ENCODE measurements at places on chromosomes 5 and 9.

- DNase-seq: no peak
Observed at GRCh38 chr5:126808521-126808988, 31.6 kb downstream of the LMNB1 start.

GRCh38 chr9:2367970-2368369 lies 253.6 kb upstream of the VLDLR start:
- DNase-seq: no peak

GRCh38 chr5:65209341-65209740 lies 272.4 kb downstream of the ADAMTS6 start:
- no peak for DNase-seq

DNA sequence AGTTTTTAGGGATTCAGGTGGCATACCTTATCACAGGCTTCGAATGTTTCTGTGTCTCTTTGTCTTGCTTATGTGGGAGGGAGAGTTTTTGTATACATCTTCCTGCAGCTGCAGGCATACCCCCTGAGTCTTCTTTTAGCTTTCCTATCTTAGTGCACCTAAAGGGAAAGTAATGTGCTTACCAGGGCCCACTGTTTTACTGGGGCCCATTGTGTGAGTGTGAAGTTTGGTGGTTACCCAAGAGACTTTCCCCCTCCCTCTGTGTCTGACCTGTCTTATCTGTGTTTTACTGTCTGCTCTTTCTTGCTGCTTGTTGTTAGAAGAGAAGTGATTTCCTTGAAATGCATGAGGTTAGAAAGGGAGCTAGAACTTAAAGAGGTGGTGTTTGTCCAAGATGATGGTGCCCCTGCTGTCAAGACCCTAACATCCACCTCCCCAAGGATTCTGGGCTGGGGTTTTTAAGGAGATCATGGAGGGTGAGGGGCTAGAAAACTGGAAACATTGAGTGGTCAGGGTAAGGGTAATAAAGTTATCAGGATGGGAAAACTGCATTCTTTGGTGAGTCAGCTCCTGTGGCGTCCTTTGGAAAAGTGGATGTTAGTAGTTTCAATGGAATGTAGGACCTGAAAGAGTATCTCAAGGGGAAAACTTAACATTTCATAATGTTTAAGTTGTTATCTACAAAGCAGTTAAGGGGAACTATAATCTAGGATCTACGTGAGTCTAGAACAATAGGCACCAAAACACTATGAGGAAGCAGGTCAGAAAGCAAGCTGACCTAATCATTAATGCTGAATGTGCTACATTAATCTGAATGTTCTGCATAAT lies 583.5 kb upstream of the TUSC1 start:
- no peak for DNase-seq

DNA sequence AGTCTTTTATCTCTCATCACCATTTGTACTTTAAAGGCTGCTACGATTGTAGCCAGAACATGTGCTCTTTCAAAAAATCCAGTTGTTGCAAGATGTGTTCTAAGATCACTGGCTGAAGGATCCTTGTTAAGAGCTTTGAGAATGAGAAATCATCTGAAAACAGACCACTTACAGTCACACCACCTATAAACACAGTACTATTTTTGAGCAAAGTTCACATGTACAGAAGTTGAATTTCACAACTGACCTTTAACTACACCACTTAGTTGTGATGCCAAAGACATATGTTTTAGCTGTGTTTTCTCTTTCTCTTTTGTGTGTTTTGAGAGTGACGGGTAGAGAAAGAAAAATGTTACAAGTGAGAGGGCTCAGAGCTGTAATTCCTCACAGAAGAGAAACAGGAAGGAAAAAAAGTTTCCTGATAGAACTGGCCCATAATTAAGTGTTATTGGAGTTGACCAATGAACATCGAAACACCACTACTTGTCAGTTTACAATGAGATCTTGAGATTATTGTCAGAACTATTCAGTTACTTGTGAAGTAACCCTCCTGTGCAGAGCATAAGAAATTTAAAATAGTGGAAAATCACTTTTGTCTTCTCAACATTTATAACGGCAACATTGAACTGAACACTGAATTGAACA lies 245.4 kb downstream of the MLLT3 start:
- no peak for DNase-seq

DNA sequence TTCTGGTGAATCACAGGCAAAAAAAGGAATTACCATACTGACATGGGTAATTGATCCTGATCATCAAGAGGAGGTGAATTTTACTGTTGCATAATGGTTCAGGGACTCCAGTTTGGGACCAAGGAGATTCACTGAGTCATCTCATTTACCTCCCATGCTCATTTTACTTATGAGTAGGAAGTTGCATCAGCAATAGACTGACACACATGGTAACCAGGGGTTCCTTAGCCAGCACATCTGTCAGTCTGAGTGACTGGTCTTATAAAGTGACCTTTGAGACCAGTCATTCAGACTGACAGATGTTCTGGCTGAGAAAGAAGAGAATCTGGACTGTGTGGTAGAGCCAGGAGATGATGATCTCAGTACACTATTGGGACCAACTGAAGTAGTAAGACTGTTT lies 384.6 kb upstream of the CD180 start:
- no peak for DNase-seq

DNA sequence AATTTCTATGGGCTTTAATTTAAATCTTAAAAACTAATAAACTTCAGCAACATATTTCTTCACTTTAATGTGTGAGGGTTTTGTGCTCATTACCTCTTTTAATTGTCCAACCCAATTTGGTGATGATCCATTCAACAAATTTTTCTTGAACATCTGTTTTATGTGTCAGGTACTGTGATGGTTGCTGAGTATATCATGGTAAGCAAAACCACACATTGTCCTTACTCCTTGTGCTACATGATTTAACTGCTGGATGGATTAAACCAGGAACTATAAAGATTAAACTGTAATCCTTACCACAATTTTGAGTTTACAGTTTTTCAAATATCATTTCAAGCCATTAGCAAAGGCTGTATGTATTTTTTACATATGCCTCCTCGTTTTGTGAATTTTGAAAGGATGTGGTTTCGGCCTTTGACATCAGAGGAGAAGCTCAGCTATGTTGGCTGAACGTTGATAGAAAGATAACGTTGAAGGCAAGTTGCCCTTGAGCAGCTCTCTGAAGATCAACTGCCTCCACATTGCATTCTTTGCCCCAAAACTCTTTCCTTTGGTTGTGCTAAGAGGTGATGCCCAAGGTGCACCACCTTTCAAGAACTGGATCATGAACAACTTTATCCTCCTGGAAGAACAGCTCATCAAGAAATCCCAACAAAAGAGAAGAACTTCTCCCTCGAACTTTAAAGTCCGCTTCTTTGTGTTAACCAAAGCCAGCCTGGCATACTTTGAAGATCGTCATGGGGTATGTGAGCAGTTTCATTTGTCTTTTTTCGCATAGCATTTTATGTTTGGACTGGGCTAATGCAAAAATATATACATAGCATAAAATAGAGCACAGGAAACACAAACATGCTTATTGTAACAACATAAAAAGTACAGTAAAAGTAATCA lies at the start of gene ITK:
Gene ITK, plus strand, starts transcription at position 467 of the 891 bp plus-strand sequence. Its CDS starts 138 bp downstream, at position 605.
- no peak for DNase-seq

DNA sequence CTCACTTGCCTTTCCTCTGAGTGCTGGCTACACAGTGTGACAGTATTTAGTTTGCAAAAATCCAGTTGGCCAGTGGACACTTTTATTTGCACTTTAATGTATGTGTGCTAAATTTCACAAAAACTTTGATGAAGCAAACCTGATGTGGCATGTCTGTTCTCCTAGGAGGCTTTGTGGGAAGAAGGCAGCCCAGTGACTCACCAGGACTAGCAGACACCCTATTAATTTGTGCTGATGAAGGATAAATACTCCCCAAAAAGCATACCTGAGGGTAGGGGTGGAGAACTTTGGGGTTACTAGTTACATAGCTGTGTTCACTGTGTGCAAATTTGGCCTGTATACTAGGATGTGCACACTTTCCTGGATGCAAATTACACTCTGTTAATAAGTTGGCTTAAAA lies 39.3 kb upstream of the IPPK start:
- no peak for DNase-seq

GRCh38 chr5:35672995-35673394 lies 55.3 kb downstream of the SPEF2 start:
- DNase-seq: no peak

- DNase-seq: peak; percentile 99
Observed at GRCh38 chr5:178120607-178121357, 7.5 kb downstream of the N4BP3 start.

GRCh38 chr5:167392240-167392639 lies 899.2 kb upstream of the WWC1 start:
- DNase-seq: no peak
